ENCODE measurements at places on chromosomes 16 and 17.

- no peak for DNase-seq
These were observed 28.8 kb downstream of the CCL4 start for GRCh38 chr17:36132421-36132831.

DNA sequence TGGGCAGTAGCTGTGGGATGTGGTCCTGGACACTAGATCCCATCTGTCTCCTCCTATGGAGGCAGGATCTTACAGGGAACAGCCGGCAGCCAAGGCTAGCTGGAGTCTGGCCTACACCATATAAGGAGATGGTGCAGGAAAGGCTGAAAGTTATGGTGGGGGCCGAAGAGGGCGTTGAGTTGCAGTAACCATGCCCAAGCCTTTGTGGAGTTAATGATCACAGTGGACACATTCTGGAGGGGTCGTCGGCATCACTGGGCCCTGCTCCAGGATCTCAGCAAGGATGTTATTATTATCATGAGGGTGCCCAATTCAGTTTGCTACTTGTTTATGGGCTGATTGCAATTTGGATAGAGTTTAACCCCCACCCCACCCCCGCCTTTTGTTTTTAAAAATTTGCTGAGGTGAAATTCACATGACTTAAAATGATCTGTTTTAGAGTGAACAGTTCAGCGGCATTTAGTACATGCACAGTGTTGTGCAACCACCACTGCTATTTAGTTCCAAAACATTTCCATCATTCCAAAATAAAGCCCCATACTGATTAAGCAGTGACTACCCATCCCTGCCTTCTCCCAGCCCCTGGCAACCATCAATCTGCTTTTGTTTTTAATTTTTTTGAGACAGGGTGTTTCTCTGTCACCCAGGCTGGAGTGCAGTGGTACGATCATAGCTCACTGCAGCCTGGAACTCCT, 184.3 kb upstream of the CACNG3 start:
- no peak for DNase-seq

DNA sequence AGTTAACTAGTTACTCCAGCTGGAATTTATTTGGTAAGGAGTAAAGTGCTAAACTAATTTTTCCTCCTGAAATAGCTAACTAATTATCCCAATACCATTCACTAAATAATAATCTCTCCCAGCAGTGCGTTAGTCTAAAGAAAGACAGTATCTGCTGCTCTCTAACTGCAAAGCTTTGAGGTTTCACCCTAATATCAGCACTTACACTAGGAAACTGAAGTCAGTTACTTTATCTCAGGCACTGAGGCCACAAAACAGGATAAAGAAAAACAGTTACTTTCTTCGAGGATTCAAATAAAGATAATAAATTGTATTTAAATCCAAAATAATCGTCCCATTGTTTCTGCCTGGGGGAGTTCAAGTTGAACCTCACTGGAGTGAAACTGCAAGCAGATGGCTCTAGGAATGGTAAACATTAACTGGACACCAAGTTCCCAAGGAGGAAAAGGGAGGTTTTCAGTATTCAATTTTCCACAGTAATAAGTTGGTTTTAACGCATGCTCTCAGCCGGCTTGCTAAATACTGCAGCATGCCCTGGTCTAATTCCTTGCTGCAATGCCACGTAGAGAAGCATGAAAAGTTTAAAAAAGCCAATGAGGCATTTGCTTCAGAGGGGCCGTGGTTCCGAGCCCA, 20.0 kb upstream of the FOXJ1 start:
- no peak for DNase-seq

DNA sequence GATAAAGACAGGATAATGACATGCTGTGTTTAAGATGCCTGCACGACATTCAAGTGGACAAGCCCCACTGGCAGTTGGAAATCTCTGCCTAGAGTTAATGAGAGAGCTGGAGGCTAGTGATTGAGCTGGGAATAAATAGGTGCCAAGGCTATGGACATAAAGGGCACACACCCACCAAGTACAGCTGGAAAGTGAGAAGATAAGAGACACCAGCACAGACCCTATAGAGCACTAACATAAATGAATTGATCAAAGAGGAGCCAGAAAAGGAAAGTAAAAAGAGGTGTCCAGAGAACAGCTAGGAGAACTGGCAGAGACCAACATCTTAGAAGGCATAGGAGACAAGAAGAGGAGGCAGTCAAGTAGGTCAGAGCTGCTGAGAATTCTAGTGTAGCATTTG, 101.2 kb downstream of the YPEL2 start:
- no peak for DNase-seq

DNA sequence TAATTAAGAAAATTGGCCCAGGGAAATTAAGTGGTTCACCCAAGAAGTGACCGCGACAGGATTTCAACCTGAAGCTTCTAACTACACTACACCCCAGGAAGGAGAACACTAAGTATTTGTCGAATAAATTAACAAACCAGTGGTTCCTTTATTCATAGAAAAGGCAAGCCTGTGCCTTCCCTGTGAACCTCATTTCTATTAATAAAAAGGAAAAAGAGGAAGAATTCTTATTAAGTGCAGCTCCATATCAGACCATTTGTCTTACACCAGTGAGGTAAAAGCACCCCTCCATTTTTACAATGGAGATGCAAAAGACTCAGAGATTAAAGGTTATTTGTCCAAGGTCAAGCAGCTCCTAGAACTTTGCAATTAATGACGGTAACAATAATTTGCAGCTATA, 1.7 kb downstream of the COPS3 start:
- DNase-seq: no peak

DNA sequence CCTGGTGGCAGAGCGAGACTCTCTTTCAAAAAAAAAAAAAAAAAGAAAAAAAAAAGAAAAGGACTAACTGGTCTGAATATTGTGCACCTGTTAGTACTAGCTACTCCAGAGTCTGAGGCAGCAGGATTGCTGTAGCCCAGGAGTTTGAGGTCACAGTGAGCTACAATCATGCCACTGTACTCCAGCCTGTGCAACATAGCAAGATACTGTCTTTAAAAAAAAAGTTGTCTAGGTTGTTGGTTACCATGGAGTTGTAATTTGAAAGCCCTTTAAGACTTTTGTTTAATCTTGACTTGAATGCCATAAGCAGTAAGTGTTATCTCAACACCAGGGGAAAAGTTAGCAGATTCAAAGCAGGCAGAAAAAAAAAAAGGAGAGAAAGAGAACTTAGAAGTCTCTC, 10.9 kb upstream of the C16orf54 start:
- DNase-seq: no peak

- DNase-seq: no peak
These were observed 36.6 kb downstream of the CCDC42 start for GRCh38 chr17:8708025-8708461.

DNA sequence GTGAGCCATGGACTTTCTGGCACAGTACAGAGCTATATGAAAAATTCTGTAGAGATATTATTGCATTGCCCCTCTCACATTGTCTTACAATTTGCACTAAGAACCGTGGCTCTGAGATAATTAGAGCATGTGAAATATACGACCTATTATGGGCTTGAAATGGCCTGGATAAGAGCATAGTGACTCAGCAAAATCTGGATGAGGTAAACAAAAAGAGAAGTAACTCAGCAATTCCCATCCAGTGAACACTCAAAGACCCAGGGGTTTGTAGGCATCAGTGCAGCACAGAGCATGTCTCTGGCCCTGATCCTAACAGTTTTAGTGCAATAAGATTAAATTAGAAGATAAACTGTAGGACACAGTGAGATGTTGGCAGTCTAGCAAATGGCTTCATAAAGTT, 317.2 kb upstream of the MYOCD start:
- no peak for DNase-seq

DNA sequence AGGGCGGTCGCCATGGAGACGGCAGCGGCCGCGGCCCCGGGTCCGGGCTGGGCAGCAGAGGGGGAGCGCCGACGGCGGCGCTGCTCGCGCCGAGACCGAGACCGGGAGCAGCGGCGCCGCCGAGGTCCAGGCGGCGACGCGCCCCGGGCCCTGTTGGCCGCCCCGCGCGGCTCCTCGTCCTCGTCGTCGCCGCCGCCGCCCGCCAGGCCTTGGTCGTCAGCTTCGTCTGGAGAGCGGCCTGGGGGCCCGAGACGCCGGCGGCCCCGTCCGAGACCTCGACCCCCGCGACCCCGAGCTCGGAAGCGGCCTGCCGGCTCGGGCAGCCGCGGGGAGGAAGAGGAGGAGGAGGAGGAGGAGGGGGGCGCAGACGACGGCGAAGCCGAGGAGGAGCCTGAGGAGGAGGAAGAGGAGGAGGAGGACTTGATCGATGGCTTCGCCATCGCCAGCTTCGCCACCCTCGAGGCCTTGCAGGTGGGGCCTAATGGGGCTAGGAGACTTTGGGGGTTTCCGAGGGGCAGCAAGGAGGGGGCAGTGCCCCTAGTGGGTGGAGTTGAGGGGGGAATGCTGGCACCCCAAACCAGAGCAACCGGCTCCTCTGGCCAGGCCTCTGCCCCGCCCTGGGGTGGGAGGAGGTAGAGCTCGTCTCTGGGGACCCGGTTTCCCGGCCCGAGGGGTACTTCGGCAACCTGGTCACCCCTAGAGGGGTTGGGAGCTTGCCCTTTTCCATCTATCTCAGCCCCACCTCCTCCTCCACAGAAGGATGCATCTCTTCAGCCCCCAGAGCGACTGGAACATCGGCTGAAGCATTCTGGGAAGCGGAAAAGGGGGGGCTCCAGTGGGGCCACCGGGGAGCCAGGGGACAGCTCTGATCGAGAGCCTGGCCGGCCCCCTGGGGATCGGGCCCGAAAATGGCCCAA, 1.5 kb downstream of the FBRS start:
- peak; percentile 8 for DNase-seq

Data from posterior cingulate gyrus (tissue), 11 donors.